ENCODE measurements at places on chromosomes 12 and 14. TPM values are rescaled to one million over a fixed set of nuclear protein-coding genes. Genes with fewer than 3 reads are reported as not detected.

Gene ANG
- total RNA-seq: 10.2 TPM

Gene ZNF219
- total RNA-seq: 30.8 TPM

Gene PLBD1
- 5.9 TPM for total RNA-seq

Gene MOAP1
- 10.7 TPM for total RNA-seq

Gene SERPINA10
- total RNA-seq: not detected

Gene PTPN21
- 9.0 TPM for total RNA-seq

Gene KRT83
- 6.0 TPM for total RNA-seq

Gene FITM1
- total RNA-seq: 0.13 TPM

Gene ZDHHC22
- total RNA-seq: 0.21 TPM

Gene TOMM20L
- not detected for total RNA-seq

Gene PLCZ1
- total RNA-seq: not detected

Gene FOXN4
- total RNA-seq: 0.20 TPM

Gene NAP1L1
- total RNA-seq: 638 TPM

Gene CAMKK2
- total RNA-seq: 25.8 TPM

Gene ACOT6
- not detected for total RNA-seq

Gene PRKD1
- 2.2 TPM for total RNA-seq

Gene KRT78
- not detected for total RNA-seq

Gene GPR65
- not detected for total RNA-seq

Gene KRT2
- total RNA-seq: not detected

Gene LMO3
- total RNA-seq: not detected

Gene TUBA1C
- total RNA-seq: 2,005 TPM

Gene SMIM41
- not detected for total RNA-seq

Gene PTCSC3
- not detected for total RNA-seq

Measured in A549 treated with Mapracorat at 1 μM for 4 hours (cell line).